NCI-H1105 (cell line): ENCODE measurements at places on chromosomes 6 and 20.
A peak's percentile ranks its signal among the peaks of the same experiment; 100 is the strongest.

DNA sequence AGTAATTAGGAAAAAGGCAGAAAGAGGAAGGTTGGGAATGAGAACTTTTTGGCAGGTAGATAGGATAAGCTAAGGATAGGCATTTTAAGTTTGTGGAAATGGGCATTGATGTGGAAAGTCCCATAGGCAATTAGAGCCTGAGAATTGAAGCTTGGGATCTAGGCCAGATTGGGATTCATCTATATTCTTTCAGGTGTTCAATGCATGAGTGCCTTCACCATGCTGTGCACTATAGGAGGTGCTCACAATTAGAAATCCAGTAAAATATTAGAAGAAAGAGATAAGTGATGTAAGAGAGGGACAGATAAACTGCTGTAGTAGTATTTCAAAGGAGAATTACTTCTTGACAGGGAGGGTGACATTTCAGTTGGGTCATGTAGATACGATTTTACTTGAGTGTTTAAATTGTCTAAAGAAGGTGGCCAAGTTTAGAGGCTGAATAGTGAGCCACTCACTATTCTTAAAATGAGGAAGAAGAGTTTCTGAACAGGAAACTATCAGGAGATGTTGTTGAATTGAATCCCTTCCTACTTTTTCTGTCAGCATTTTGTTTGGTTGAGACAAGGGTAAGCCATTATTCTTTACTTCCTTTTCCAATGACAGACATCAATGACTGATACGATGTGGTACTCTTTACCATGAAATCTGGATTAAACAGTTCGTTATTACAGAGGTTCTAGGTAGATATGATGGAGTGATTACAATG, 31.0 kb upstream of the CTAGE9 start:
- DNase-seq: no peak

DNA sequence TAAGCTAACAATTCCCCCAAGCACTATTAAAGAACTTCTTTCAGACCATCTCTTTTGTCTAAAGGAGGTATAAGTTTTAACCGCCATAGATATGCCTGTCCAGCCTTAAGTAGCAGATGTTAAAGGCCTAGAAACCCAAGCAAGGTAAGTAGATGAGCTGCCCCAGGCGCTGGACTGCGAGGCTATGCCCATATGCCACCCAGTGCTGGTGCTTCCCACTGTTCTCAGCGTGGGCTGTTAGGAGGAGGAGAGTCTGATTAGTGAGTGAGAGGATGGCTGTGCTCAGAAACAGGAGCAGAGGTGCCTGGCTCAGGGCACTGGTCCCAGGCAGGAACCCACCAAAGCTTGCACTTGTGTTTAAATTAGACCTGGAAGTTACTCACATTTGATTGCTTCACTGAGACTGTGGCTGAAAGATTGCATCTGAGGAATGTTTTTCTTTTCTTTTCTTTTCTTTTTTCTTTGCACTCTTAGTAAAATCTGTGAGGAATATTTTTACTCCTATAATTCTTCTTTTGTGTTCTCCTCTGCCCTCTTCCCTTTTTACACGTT, 32.2 kb downstream of the PRPH2 start:
- no peak for DNase-seq

DNA sequence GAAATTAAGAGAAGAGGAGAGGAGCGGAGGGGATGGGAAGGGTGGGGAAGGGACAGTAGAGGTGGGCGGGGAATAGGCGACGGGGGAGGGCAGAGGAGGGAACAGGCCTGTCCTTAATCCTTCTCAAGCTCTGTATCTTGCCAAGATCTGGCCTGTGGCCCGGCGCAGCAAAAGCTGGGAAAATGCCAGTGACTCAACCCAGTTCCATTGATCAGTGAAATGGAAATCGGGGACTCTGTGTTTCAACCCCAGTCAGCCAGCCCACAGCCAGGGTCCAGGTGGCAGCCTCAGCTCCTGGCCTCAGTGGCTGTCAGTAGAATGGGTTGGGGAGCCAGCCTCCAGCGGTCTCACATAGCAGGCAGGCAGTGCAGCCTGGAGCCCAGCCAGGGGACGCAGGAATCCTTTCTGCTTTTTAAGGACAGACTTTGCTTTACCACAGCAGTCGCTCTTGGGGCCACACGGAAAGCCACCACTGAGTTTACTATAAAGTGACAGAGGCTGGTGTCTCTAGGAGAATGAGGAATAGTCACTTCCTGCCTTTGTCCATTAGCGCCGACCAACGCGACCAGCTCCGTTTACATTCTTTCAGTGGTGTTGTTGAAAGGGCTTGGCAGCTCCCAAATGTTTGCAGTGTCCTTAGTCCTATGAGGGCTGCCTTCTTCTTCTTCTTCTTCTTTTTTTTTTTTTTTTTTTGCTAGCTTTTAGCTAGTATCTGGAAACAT, 128.0 kb downstream of the RIN2 start:
- DNase-seq: no peak

- DNase-seq: peak; percentile 71
Observed at GRCh38 chr6:109526905-109527628, 44.0 kb upstream of the ZBTB24 start.

DNA sequence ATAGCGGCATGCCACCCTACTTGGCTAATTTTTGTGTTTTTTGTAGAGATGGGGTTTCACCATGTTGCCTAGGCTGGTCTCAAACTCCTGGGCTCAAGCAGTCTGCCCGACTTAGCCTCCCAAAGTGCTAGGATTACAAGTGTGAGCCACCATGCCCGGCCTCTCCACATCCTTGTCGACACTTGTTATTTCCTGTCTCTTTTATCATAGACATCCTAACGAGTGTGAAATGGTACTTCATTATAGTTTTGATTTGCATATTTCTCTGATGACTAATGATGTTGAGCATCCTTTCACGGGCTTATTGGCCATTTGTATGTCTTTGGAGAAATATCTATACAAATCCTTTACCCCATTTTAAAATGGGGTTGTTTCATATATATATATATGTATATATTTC, 39.0 kb upstream of the ASXL1 start:
- DNase-seq: no peak

- peak; percentile 71 for DNase-seq
Observed at GRCh38 chr6:107115695-107116327, 496 bp upstream of the BEND3 start.

DNA sequence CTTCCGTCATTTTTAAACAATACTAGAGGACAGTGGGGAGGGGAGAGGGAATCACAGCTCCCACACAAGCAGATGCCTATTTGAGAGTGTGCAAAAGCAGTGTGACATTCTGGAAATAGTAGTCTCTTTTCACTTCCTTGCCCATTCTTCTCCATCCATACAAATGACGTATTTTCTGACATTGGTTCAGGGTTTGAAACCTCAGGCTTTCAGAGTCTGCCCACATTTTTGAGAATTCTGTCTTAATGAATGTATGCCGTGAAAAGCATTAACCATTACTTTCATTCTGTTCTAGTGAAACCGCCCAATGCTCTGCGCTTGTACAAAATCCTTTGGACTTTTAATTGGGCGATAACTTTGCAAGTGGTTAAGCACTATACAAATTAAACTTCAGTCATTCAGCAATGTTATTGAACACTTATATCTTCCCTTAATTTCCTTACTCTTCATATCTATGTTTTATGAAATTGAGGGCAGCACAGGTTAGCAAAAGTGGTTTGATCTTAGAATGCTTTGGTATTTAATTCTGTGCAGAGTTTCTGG, 265.7 kb downstream of the SOX4 start:
- DNase-seq: no peak

DNA sequence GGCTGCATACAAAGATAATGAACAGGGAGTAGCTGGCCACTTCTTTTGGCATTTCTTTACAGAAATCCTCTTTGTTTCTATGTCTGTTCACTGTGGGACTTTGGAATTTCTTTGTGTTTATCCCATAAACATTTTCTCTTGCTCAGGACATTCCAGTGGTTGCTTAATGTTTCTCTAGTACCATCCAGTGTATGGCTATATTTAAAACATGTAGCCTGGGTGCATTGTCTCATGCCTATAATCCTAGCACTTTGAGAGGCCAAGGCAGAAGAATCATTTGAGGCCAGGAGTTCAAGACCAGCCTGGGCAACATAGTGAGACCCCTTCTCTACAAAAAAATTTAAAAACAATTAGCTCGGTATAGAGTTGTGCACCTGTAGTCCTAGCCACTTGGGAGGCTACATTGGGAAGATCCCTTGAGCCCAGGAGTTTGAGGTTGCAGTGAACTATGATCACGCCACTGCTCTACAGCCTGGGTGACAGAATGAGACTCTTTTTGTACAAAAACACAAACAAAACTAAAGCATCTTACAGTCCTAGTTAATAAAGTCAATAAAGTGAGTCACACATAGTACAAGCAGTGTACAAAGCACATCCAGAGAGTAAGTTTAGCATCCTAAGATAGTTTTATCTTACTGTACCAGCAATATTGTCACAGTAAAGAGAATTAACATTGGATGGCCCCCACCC, 63.3 kb downstream of the ZFAND3 start:
- DNase-seq: no peak

- DNase-seq: no peak
Observed at GRCh38 chr6:52511163-52511562, 65.7 kb downstream of the TRAM2 start.

GRCh38 chr6:106608080-106608668, 21.1 kb downstream of the RTN4IP1 start:
- peak; percentile 7 for DNase-seq

DNA sequence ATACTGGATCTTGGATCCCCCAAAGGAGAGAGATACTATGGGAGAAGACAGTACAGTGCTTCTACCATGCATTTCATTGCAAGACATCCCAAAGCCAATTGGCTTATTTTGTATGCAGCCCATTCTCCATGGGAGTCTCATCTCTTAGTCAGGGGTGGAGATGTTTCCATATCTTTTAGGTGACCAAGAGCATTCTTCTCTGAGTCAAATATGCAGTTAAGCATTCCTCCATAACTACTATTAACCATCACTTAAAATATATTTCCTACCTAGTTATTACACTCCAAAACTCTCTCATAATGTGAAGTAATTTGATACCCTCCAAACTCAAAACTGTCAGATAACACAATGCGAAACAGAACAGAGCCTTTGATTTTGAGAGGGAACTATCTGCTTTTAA, 542.6 kb downstream of the HDGFL1 start:
- DNase-seq: no peak

GRCh38 chr6:91659891-91660290, 1073.0 kb upstream of the MAP3K7 start:
- peak; percentile 48 for DNase-seq

GRCh38 chr6:11923621-11924020, 88.5 kb upstream of the HIVEP1 start:
- DNase-seq: no peak

DNA sequence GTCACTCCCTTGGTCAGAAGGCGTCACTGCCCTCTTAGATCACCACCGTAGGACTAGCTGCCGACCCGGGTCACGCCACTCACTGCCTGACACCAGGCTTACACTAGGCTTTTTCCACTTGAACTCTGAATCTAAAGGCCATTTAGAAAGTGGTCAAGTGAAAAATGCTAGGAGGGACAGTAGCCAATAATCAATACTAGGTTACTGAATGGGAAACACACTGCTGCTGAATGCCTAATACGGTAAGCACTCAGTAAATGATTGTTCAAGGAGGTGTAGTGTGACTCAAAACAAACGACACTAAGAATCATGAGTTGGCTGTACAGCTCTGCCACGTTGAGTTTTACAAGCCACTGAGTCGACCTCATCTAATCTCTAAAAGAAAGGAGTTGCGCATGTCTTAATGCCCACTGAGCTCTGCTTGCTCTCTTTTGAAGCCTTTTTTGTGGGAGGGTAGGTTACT, 760 bp upstream of the IBTK start:
- no peak for DNase-seq

- DNase-seq: peak; percentile 59
Observed at GRCh38 chr6:2196079-2196679, 49.2 kb downstream of the GMDS start.

- peak; percentile 51 for DNase-seq
Observed at GRCh38 chr20:22106308-22106938, 401.0 kb downstream of the PAX1 start.

DNA sequence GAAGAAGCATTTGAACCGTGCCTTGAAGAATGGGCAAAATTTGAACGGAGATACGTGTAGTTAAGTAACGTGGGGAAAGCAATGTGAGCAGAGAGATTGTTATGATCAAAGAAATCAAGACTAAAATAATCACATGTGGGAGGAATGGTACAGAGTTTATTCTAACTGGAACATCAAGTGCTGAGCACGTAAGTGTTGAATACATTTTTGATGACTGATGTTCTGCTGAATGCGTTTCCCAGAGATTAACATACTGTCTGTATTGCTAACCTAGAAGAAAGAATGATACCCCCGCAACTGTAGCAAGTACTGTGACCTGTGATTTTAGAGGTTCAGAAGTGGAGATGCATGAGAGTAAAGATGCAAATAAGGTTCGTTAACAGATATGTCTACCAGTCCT, 146.9 kb upstream of the EPHA7 start:
- no peak for DNase-seq

- DNase-seq: no peak
Observed at GRCh38 chr20:46974669-46975434, 80.2 kb downstream of the EYA2 start.

DNA sequence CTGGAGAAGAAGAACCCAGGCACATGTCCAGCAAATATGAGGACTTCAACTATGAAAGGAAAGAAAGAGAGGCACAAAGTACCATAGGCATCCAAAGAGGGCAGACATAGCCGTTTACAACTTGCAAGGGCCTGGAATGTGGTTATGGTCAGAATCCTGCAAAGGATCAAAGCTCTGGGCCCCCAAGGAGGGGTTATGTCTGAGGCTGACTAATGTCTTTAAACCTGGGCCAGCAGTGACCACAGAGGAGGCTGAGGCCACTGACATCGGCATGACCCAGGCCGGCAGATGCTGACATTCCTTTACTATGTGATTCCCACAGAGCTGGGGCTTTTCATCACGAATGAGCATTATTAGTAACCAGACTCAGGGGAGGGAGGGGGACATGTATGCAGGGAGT, 861.1 kb downstream of the DHX35 start:
- DNase-seq: no peak

- peak; percentile 43 for DNase-seq
Observed at GRCh38 chr6:7727946-7728854, 2.3 kb downstream of the BMP6 start.

DNA sequence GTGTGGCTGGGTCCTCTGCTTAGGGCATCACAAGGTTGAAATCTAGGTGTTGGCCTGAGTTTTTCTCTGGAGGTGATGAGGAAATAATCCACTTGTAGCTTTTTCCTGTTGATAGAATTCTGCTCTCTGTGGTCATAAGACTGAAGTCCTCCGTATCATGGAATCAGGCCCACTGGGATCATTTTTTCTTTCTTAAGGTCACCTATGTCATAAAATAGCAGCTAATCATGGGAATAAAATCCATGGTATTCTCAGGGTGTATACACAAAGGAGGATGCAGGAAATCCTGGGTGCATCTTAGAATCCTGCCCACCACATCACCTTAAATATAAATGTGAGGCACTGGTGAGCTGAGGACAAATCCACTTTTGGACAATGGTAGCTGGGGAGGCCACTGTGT, 72.7 kb downstream of the PRDM1 start:
- DNase-seq: no peak
